ENCODE measurements at places on chromosomes 12 and 14.

DNA sequence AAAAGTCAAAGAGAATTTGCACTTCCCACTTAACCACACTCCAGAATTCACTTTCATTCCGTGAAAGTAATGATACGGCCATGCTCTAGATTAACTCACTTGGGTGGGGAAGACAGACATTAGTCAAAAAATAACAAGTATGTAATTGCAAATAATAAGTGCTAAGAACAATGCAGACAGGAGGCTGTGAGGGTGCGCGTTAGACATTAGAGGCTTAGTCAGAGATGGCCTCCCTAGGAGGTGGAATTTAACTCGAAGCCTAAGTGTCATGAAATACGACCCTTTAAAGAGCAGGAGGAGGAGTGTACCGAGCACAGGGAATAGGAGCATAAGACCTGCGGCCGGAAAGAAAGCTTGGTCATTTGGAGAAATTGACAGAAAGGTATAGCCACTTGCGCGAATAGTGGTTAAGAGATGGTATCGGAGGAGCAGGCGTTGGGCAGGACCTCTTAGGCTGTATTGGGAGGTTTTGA, 628 bp downstream of the SNRPF start:
- DNase-seq, result no peak

- no peak for DNase-seq
Measured at GRCh38 chr12:34354239-34355200, 332.2 kb downstream of the ALG10 start.

GRCh38 chr14:103317251-103317650, 16.8 kb upstream of the EIF5 start:
- DNase-seq, result no peak

DNA sequence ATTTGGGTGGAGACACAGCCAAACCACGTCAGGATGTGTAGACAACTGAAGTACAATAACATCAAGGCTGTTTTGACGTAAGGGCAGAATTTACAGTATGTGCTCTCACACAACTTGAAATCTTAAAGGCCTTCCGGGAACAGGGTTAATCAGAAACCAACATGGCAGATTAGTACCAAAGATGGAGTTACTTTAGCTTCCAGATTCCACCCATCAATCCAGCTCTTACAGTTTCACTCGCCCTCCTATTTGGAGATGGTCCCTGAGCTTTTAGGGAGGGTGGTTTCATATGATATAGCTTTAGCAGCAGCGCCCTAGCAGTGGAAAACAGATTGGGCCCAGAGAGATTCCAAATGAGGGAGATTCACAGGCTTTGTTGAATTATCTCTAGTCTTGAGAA, 2.0 kb upstream of the XPOT start:
- no peak for DNase-seq

DNA sequence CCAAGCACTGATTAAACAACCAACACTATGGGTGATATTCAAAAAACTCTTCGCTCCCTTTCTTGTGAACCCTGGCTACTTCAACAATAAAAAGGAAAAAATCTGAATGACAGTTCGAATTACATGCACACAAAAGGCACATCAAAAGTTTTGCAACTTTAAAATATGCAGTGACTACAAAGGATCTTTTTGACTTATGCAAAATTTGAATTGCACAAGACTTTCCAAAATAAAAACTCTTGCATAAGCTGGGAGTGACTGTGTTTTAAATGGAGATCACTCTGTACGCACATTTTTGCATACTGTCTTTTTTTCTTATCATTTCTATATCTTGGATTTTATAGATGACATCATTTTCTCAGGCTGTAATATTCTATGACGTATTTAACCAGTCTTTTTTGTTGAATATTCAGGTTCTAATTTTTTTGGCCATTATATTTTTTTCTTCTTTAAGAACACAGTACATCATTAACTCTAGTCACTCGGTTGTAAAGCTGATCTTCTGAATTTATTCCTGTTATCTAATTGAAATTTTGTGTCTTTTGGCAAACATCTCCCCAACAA, 667.6 kb upstream of the TBX3 start:
- DNase-seq, result no peak

DNA sequence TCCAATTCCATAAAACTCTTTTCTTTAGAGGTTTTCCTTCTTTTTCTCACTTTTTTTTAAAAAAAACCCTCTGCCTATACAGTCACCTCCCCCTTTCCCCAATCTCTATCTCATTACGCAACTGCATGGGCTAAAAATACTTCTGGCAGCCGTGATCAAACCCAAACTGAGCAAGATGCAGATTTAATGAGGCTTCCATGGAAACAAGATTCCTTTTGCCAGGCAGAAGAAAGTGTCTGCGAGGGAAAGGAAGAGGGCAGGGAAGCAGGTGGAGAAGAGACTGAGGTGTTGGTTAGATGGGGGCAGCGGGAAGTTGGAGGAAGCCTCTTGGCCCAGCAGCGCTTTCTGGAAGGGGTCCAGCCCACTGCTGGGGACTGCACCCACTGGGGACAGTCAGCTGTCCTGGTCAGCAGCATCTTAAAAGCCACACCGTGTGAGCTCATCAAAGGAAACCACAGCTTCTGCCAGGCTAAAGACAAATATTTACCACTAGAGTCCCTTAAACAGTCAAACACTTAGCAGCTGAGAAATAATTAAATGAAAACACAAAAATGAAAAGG, 90.4 kb downstream of the SLC8A3 start:
- DNase-seq, result no peak

DNA sequence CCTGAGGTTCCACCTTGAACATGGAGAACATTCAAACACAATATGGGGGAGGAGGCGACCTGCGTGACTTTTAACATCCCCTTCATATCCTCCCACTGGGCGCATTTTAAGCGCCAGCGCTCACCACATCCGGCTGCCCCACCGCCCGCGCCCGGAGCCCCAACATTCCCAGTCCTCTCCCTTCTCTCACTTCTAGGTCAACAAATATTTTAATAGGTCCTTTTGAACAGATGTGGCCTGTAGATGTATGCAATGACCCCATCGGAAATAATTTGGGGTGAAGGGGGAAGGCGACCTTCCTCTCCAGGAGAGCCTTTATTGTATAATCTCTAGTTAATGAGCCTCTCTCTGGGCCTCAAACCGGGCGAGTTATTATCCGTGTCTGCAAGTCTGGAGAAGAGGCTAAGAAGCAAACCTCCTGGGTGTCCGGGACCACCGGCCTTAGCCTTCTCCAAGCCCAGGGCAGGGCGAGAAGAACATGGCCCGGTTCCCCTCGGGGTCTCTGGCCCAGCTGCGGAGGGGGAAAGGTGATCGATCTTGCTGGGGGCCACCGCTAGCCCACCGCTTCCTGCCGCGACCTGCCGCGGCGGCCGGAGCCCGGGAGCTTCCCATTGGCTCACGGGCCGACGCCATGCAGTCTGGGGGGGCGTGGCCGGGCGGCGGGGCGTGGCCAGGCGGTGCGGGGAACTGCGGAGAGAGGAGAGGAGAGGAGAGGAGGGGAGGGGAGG, 83.2 kb upstream of the HMGA2 start:
- peak; percentile 41 for DNase-seq

- no peak for DNase-seq
Measured at GRCh38 chr14:22485178-22485577, 103.8 kb downstream of the DAD1 start.

- peak; percentile 37 for DNase-seq
Measured at GRCh38 chr14:102694530-102695166, 82.6 kb upstream of the TRAF3 start.

DNA sequence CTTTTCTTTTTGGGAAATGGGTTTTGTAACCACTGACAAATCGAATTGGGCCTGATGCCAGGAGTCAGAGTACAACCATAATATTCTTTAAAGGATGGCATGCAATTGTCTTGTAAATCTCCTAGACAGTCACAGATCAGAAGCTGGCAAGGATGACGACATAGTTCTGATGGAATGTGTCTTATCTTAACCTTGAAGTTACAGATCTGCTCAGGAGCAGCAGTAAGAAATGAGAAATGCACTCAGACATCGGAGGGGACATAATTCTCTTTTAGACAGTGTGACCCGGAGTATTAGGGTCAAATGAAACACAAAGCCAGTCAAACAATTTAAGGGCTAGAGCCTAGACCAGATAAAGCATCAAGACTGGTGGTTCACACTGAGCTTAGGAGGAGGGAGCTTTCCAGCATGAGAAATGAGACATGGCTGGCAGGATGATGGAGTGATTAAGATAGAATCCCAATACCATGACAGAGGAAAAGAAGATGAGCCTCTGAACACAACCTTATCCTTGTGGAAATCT, 17.5 kb downstream of the CBX5 start:
- DNase-seq, result no peak

DNA sequence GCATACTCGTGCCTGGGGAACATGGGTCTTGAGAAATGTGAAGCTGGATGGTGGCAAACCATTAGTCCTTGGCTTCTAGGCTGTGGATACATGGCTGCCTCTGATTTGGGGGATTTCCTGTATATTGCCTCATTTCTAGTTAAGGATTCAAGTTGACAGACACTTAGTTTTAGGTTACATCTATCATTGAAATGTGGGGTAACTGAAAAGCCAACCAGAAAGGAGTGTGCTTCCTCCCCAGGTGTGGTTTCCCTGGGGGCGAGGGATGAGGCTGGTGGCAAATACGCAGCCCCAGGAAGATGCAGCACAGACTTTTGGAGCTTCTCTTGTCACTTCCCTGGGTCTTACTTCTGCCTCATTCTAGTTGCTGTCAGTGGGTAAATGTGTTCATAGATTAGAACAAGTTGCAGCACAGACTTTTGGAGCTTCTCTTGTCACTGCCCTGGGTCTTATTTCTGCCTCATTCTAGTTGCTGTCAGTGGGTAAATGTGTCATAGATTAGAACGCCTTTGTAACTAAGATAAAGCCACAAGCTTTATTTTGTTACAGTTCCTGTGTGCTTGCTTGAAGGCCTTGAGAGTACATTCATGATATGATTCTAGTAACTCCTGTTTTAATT, 85.1 kb downstream of the BORCS5 start:
- DNase-seq, result peak; percentile 13

DNA sequence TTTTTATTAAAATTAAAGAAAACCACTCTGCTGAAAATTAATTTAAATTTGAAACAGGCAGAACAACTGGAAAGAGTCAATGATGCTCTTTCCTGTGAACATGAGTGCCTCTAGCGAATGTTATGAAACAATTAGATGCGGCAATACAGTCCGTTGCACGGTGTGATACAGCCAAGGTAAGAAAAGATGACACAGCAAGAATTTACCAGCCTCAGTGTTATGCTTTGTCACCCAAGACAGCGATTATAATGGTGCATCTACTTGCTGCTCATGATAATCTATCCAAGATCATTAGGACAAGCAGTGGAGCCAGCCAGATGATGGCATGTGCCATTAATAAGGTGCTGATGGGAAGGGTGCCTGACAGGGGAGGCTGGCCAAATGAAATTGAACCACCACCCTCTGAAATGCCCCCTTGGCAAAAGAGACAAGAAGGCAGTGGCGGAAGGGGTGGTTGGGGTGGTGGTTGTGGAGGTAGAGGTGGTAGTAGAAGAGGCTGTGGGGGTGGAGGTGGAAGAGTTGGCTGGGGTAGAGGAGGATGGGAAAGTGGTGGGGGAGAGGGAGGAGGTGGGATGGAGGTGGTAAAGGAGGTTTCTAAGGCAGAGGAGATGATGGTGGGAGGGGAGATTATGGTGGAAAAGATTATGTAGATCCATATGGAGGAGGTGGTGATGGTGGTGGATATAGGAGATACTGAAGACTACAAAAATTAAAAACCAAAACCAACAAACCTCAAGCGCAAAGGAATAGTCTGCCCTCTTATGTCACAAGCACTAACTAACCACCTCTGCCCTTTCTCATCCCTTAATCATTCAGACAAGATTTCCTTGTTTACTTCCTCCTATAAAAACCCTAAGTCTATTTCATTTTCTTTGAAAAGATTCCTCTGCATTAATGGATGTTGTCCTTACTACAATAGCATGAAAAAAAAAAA, 4.0 kb upstream of the RESF1 start:
- no peak for DNase-seq

DNA sequence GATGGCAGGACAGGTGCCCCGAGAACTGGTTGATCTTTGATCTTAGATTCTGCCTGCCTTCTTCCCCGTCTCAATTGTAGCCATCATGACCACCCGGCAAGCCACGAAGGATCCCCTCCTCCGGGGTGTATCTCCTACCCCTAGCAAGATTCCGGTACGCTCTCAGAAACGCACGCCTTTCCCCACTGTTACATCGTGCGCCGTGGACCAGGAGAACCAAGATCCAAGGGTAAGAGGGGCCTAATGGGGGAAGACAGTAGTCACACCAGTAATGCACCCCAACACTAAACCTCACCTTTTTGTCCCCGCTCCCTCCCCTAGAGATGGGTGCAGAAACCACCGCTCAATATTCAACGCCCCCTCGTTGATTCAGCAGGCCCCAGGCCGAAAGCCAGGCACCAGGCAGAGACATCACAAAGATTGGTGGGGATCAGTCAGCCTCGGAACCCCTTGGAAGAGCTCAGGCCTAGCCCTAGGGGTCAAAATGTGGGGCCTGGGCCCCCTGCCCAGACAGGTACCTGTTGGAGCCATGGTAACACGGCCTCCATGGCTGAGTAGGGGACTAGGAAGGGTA, 556 bp downstream of the TROAP start:
- DNase-seq, result no peak

- no peak for DNase-seq
Measured at GRCh38 chr14:25843481-25844470, 754.1 kb downstream of the NOVA1 start.

- no peak for DNase-seq
Measured at GRCh38 chr14:34935488-34935887, 47.3 kb upstream of the SRP54 start.

- no peak for DNase-seq
Measured at GRCh38 chr12:2341871-2342270, 289.1 kb downstream of the CACNA1C start.

Measured in activated CD4-positive, alpha-beta T cell treated with anti-CD3 and anti-CD28 coated beads, Interleukin-2, amount 50 U/mL, for 4 hours (primary cell).